ENCODE measurements at places on chromosomes 3 and 15.

DNA sequence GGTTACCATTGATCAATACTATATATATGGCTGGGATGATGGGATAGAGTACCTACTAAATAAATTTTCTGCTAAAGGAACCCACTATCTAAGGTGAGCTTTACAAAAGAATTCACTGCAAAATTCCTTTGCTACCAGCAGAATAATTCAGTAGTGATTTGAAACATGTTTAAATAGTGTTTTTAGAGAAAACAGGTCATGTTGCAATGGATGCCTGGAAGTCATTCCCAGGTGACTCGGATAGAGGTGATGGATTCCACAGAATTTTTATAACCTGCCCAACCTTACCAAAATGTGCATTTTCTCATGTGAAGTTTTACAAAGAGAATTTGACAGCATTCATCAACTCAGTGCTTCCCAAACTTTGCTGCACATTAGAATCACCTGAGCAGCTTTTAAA, 53.2 kb downstream of the CEP152 start:
- DNase-seq, result no peak

- no peak for DNase-seq
Observed at GRCh38 chr15:64990168-64990470, 405 bp upstream of the SPG21 start.

DNA sequence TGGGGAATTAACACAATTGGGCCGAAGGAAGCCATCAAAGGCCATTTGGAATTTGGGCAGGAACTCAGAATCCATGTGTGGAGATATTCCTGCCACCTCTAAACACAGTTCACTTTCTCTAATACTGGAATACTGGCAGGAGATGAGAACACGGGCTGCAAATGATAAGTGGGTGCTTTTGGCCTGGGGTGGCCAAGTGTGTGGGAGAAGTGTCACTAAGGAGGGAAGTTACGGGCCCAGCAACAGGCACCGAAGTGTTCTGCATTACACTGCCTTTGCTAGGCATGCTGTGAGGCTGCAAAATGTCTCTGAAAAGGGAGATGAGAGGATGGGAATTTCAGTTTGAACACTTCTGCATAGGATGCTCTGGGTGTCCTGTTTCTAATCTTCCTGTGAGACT, 89.4 kb upstream of the FEZF2 start:
- no peak for DNase-seq

GRCh38 chr3:46537316-46537715, 28.8 kb downstream of the LRRC2 start:
- DNase-seq, result no peak

GRCh38 chr15:27937851-27938250, 161.3 kb downstream of the OCA2 start:
- no peak for DNase-seq

- DNase-seq, result peak; percentile 47
Observed at GRCh38 chr15:65821070-65821469, 29.0 kb upstream of the DENND4A start.

DNA sequence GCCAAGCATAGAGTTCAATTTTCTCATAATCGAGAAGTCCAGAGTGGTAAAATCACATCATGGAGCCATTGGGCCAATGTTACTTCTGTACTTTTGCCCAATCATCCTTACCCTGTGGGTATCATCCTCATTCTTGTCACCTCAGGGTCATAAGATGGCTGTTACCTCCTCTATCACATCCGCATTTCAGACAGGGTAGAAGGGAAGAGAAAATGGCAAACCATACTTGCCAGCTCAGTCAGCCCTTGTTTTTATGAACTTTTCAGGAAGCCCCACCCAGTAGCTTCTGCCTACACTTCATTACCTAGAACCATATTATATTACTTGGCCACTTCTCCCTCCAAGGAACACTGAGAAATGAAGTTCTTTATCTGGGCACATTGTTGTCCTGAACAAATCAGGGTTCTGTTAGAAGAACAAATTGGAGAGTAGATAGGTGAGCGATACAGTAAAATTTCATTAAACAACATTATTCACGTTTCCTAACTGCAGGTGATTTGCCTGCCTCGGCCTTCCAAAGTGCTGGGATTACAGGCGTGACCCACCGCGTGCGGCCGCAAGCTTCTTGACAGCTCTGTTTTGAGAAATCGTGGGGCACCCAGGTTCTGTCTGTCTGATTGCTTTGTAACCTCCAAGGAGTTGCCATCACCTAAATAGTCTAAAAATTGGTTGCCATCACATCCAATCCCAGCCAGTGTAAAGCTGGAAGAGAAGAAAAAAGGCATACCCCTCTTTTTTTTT, 34.5 kb upstream of the RPN1 start:
- DNase-seq, result no peak

GRCh38 chr15:26971271-26972018, 464 bp downstream of the GABRG3 start:
- no peak for DNase-seq

GRCh38 chr15:80162059-80162554, 9.3 kb downstream of the FAH start:
- no peak for DNase-seq

DNA sequence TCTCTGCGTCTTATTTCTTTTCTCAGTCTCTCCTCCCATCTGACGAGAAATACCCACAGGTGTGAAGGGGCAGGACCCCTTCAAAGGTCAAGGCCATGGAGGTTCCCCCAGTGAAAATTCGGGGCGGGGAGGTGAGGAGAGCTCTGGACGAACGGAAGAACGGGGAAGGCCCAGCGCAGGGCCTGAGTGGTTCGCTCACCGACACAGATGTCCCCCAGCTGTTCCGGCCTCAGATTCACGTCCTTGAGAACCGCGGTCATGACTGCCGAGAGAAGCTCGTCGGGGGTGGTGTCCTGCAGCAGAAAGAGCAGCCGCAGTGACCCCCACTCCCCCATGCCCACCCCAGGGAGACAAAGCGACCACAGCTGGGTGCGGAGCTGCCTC, 542 bp downstream of the ACAA1 start:
- peak; percentile 65 for DNase-seq

GRCh38 chr3:63344661-63345060, 66.6 kb downstream of the SYNPR start:
- DNase-seq, result no peak

DNA sequence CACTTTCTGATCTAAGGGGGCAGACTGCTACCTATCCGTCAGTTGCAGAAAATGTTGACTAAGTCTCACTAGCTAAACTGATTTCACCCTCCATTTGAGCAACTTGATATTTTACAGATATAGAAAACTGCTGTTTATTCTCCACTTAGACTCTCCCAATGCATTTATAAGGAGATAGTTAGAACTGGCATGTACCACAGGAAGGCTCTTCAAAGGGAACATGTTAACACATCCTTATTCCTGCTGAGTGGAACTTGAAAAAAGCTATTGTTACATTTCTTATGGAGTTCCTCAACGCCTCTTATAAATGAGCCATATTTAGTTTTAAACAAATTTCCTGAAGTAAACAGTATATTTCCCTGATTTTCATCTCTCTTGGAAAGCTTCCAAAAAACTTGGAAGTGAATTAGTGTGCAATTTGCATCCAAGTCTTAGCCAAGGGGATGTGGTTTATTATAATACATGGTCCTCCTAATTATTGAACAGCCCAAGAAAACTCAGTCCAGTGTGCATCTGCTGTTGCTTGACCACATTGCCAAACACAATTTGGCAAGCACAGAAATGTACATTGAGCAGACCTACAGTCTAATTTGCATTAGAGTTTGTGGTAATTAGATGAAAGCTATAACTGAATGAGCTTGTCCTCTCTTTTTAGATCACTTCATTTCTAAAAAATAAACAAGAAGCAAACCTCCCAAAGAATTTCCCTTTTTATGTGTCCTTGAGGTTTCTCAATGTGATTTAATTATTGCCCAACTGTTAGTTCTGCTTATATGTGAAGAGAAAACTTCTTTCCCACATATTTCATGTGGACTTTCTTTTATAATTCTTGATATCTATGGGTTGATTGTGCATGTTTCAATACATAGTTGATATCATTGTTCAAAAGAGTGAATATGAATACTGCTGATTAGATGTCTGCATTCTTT, 72.6 kb upstream of the DPH6 start:
- DNase-seq, result no peak

GRCh38 chr3:63471781-63472180, 180.7 kb upstream of the SNTN start:
- no peak for DNase-seq

DNA sequence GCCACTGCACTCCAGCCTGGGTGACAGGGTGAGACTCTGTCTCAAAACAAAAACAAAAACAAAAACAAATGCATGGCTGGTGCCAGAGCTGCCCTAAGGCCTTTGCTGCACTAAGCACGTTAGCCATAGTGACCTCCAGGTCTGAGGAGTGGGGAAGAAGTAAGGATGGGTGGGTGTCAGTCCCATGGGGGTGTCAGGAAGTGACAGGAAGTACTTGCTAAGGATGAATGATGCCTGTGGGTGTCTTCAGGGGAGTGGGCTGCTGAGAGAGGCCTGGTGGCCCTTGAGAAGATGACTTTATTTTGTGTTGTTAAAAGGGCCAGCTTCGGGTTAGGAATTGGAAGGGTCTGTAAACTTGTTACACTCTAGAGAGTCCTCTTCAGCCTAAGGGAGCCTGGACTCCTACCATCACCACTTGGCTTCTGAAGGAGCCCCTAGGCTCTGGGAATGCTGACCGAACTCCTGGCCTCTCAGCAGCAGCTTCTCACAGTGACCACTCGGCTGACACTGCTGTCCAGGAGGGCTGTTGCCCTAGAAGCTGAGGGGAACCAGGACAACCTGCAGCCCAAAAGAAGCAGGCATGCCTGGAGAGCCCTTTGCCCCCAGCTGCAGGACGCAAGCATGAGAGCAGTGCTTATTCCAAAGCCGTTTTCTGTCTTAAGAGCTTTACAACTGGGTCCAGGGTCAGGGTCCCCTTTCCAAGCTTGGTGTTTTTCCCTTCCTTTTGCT, 116.4 kb downstream of the MYLK start:
- DNase-seq, result no peak

DNA sequence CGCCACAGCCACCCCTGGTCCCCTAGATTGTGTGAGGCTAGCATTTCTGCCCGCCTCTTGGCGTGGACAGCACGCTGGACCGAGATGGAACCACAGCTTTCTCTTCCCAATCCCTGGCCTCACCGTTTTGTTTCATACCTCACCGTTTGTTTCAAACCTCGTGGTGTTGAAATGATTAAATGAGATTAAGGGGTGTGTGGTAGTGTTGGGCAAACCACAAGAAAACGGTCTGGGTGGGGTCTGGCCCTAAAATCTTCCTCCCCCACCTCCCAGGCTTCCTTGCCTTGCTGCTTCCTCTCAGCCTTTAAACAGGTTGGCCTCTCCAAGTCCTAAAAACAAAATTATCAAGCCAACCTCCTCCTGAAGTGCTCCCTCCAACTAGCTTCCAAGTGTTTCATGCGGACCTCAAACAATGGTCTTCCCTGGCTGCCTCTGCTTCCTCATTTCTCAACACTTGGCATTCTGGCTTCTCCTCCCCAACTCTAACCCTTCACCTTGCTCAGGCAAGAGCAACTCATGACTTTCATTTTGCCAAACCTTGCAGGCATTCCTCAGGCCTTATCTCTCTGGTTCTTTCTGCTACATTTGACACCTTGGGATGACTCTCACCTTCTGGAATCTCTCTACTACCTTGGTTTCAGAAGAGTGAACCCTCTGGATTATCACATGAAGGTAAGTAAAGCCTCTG, 1.4 kb upstream of the ATP13A3 start:
- peak; percentile 28 for DNase-seq

- peak; percentile 31 for DNase-seq
Observed at GRCh38 chr3:29637068-29637467, 356.2 kb downstream of the RBMS3 start.

- no peak for DNase-seq
Observed at GRCh38 chr3:65545429-65545828, 493.3 kb downstream of the MAGI1 start.

GRCh38 chr15:44427756-44428724, 611 bp downstream of the CTDSPL2 start:
- DNase-seq, result peak; percentile 54

DNA sequence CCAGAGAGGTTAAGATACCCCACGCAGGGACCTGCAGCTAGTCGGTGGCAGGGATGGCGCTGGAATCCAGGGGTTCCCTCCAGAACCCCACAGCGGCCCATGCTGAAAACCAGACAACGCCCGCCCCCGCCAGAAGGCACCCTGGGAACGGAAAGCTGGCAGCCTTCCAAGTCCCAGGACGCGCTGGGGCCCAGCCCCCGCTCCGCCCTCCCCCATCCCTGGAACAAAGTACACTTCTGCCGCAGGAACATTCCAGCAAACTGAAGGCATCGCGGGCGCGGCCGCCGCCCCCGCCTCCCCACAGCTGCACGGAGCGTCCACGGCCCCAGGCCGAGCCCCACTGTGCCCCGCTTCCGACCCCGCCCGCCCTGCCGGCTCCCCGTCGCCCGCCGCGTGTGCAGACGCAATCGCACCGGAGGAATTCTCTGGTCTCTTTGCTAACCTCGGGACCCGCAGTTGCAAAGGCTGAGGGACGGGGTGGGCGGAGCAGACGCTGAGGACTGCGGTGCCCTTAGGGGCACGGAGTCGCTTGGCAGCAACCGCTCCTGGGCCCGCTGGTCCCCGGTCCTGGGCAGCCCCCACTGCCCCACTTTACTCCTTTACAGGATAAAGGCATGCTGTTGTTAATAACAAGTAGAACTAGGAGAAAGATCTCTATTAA, 44.8 kb upstream of the RNU6-1 start:
- DNase-seq, result peak; percentile 54

GRCh38 chr15:70589728-70590127, 173.6 kb downstream of the UACA start:
- no peak for DNase-seq

DNA sequence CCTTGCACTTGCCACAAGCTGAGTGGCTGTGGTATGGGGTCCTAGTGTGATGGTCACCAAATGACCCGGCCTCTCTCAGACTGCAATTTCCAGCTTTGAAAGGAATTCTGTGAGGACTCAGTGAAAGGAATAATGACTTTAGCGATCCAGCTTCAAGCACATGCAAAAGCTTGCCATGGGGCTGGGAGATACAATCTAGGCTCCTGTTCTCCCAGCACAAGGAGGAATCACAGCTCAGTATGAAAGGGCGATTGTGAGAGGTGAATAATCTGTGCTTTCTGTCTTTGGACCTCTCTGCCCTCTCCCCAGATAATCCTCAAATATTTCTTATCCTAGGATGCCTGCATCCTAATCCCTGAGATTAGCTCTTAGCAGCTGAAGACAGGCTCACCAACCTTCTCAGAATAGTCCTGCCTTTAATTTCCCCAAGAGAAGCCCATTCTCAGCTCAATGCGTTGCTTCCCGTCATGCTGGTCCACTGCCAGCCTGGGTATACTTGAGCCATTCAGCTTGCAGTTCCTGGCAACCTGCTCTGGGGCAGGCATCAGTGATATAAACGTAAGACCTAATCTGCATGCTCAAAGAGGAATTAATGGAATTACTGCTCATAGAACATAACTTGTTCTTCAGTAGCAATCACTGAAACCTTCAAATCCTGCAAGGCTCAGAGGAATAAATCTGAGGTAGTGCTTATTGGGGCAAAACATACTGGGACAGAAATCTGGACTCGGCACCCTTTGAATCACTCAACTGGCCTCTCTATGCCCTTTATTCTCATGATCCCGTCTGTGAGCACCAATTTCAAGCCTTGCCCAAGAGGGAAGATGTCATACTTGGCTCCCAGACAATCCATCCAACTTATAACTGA, 15.1 kb downstream of the TLNRD1 start:
- DNase-seq, result no peak

GRCh38 chr3:23874359-23875112, 42.3 kb downstream of the NKIRAS1 start:
- DNase-seq, result no peak

- DNase-seq, result peak; percentile 40
Observed at GRCh38 chr15:76169018-76169417, 109.2 kb downstream of the TMEM266 start.
